ENCODE measurements at places on chromosomes 2 and 18.

- no peak for DNase-seq
Observed at GRCh38 chr2:49972699-49973098, 818.4 kb upstream of the FSHR start.

DNA sequence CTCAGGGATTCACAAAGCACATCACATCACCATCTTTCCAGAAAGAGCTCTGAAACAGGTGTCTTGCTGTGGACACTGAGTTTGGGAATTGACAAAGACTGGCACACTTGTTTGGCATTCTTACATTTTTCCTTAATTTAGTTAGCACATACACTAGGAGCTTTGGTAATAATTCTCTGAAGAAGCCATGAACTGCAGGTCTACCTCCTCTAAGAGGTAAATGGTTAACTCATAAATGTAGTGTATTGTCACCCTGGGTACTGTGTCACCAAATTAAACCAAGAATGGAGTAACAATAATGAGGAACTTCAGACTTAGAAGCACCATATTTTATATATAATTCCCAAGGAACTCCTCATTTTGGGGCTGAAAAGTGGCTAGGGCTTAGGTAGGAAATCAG, 22.6 kb downstream of the EIF4E2 start:
- DNase-seq: no peak

- no peak for DNase-seq
Observed at GRCh38 chr2:85655961-85656417, 12.0 kb downstream of the SFTPB start.

DNA sequence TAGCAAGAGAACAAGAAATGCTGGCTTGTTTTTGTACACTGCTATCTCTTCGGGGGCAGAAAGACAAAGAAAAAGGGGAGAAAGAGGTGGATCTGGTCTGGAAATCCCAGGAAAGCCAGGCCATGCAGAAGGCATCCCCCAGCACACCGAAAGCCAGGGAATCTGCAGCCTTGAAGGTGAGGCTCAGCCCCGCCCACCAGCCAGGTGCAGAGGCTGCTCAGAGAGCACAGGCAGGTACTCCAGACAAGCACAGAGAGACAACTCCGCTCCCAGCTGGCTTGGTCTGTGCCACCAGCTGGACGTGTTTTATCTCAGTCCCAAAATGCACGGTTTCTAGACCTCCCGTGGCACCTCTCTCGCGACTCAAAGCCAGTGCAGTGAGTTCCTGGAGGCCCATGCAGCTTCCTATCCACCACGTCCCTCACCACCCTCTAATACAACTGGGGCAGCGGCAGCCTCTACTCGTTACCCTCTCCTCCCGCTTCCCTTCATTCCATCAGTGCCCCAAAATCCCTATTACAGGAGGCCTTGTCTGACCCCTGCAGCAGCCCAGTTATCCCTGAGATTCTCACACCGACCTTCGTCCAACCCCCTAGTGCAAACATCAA, 62.8 kb downstream of the HDAC4 start:
- no peak for DNase-seq

DNA sequence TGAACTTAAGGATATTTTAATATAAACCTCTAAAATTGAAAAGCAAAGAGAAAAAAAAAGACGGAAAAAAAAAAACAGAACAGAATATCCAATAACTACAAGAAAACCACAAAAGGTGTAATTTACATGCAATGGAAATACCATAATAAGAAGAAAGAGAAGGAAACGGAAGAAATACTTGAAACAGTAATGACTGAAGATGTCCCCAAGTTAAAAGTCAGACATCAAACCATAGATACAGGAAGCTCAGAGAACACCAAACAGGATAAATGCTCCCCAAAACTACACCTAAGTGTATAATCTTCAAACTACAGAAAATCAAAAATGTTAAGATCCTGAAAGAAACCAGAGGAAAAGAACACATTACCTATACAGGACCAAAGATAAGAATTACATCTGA, 39.2 kb downstream of the FBXO15 start:
- no peak for DNase-seq

DNA sequence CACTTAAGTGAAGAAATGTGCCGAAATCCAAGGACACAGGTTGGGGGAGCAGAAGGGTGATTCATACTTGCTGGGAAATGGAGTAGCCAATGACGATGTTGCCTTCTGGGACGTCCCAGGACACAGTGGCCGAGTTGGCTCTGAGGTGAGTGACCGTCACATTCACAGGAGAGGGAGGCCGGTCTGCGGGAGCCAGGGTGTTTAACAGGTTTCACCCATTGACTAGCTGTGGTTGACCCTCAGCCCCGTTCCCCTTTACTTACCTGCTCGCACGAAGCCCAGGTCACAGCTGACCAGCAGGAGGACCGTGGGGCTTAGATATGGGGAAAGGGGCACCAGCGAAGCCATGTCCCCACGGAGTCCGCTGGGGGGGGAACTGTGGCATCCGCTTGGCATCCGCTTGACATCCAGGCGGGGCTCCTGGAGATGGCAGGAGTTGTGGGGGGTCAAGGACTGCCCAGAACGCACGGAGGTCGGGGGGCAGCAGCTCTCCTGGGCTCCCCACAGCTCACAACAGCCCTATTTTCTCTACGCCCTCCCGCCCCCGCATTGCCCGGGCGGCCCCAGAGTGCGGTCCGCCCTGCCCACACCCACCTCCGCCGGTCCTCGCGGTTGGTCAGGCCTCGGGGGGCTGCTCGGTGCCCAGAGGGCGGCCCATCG, 586 bp downstream of the FNDC4 start:
- DNase-seq: no peak

GRCh38 chr2:189104934-189105333, 74.6 kb downstream of the COL5A2 start:
- no peak for DNase-seq

- no peak for DNase-seq
Observed at GRCh38 chr18:25174324-25174723, 177.6 kb downstream of the ZNF521 start.

DNA sequence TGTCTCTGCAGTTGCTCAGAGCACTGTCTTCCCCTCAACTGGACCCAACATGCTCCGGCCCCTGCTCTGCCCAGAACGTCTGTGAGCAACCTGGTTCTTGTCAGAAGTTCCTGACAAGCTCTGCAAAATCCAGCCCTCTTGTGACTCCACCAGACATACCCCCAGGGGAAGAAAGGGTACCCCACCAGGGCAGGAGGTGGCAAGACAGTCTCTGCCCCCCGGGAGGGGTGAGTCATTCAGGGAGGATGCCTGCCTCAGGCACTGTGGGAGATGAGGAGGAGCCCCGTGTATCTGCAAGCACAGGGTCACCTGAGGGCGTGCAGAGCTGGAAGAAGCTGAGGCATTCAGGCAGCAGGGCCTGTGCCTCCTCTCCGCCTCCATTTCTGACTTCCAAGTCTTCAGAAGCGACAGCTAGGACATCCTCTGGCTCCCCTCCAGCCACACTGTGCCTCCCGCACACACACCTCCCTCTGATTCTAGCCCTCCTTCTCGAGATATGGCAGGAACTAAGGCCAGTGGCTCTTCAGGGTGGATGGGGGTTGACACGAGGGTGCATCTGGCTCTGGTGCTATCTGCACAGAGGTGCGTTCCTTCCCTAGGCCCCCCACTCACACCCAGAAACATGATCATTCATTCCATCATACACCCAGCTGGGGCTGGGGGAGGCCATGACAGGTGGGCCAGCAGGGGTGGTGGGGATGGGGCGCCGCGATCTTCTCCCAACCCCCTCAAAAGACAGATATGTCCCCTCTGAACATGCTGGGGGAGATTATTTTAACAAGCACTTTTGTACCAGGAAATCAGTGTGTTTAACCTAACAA, 222.2 kb downstream of the CYP26B1 start:
- no peak for DNase-seq

DNA sequence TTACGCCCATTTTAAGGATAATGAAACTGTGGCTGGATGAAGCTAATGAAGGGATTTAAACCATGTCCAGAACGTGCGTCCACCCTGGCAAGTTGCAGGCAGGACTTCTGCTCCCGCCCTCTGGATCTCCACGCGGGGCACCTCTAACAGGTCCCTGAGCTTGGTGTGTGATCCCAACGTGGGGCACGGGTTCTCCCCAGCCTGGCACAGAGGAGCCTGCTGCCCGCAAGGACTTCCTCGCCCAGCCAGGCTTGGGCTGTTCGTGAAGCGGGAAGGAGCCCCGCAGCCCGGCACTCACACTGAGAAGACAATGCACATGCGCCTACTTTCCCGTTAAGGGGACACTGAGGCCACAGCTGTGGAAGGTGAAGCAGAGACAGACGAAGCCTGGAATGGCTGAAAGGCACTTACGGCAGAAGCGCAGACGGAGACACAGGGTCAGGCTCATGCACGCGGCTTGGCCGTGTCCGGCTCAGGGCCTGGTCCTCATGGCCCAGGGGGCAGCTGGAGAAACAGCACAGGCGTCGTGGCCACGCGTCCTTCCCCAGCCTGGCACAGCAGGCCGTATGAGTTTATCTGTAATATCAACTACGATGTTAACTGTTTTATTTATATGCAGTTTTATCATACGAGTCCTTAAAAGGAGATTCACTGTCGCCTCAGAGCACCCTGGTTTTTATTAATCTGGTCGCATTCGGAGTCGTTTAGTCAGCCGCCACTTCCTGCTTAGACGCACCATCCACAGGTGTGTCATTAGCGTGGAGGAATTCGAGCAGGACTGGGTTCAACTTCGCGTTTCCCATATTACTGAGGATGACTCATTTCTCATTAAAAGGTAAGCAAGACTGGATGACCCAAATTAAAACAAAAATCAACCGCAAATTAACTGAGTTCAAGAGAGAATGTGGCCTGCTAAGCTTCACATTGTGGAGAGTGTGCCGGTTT, 835.9 kb downstream of the GALR1 start:
- no peak for DNase-seq

DNA sequence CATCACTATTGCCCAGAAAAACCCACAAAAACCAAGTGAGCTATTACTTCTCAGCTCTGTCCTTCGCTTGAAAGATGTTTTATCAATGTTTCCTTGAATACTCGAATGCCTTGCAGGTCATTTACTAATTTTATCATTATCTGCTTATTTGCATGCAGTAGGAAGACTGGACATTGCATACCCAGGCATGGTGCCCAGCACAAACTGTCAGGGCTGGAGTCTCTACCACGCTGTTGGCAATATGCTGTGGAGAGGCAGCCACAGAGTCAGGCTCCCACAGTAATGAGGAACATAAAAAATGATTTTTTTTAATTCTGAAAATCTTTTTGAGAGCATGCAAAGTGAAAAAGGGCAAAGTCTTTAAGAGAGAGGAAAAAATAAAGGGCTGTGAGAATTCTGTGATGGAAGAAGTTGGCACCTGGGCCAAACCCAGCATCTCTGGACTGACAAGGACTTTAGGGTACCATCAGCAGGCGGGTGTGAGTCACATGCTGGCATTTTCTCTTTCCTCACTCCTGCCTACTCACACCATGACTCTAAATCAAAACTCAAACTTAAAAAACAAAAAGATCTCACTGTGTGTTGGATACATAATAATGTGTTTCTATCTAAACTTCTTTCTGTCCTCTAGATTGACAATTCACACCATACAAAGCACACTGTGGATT, 709.8 kb upstream of the FANCL start:
- no peak for DNase-seq

GRCh38 chr2:48714245-48714644, 41.3 kb downstream of the LHCGR start:
- no peak for DNase-seq

DNA sequence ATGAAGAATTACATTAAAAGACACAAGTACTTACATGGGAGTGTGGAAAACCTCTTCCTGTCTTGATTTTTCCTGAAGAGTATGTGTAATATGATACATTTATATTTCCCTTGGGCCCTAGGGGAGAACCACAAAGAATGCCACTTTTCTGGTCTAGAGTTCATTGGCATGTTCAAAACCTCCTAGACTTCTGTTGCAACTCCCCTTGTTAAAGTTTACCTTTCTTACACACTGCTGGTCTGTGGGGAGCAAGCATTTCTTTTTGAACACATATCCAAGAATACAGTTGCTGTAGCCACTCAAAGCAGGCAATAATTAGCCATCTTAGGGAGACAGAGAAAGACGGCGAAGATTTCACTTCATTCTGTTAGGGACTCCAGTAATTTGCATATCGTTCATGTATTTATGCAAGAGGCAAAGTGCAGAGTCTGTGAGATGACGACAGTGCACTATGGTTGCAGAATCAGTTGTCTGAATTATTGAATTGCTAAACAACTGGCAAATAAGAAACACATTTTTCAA, 103.5 kb downstream of the NOL4 start:
- no peak for DNase-seq

DNA sequence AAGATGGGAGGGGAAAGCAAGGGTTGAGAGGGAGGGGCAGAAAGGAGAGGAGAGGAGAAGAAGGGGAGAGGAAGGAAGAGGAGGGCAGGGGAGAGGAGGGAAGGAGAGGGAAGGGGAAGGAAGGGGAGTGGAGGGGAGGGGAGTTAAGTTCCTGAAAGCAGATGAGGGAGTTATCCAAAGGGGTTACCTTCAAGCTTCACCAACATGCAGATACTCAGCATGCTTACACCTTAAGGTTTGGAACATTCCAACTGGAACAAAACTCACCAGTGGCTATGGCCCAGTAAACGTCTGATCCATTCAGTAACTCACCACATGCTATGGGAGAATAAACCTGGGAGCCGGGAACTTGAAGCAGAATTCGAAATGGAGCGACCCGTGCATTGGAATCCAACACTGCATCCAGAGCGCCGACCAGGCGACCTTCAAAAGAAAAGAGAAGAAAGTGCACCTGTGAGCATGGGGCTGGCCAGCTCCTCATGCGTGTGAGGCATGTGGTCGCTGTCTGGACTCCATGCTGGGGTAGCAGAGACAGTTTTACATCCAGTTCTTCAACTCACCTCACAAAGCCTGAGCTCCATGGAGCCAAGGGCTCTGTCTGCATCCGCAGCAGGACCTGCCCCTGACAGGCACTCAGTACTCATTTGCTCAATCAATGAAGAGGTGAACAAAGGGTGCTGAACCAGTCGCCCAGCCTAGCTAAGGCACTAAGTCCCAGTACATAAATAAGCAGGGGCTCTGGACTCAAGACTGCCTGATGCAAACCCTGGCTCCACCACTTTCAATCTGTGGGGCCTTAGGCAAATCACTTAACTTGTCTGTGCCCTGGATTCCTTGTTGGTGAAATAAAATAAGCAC, 61.0 kb downstream of the TBC1D8 start:
- DNase-seq: no peak

- peak; percentile 57 for DNase-seq
Observed at GRCh38 chr2:75525434-75526310, 35.1 kb downstream of the EVA1A start.

Data from activated CD4-positive, alpha-beta T cell treated with anti-CD3 and anti-CD28 coated beads, Interleukin-2, Interleukin-6, amounts not matched to agents 100 ng/mL and 50 ng/mL, durations not matched to agents 16 hours and 8 hours (primary cell).